ENCODE measurements at places on chromosomes 2 and 18.

DNA sequence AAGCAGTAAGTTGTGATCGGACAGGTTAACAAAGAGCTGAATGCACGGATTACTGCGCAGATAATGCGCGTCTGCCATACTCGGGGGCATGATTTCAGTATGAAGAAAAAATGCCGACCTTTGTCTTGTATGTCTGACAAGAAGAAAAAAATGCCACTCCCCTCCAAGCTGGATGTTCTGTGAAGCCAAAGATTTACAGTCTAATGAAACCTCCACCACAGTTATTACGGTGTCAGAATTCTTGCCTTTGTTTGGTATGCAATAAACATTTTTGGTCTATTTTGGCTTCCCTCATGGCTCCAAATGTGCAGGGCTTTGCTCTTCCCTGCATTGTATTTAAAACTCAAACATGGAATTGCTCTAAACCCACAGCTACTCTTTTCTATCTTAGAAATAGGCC, 72.2 kb upstream of the THUMPD2 start:
- DNase-seq, result no peak

GRCh38 chr2:169964740-169965139, 137.5 kb downstream of the UBR3 start:
- no peak for DNase-seq

- no peak for DNase-seq
These were observed 284.1 kb downstream of the PHLPP1 start for GRCh38 chr18:62999392-62999791.

GRCh38 chr2:2806711-2807110, 475.6 kb upstream of the MYT1L start:
- no peak for DNase-seq

GRCh38 chr18:23231340-23232021, 96.2 kb downstream of the CABLES1 start:
- DNase-seq, result peak; percentile 50

GRCh38 chr18:35174093-35174731, 66.6 kb upstream of the ZNF397 start:
- no peak for DNase-seq

DNA sequence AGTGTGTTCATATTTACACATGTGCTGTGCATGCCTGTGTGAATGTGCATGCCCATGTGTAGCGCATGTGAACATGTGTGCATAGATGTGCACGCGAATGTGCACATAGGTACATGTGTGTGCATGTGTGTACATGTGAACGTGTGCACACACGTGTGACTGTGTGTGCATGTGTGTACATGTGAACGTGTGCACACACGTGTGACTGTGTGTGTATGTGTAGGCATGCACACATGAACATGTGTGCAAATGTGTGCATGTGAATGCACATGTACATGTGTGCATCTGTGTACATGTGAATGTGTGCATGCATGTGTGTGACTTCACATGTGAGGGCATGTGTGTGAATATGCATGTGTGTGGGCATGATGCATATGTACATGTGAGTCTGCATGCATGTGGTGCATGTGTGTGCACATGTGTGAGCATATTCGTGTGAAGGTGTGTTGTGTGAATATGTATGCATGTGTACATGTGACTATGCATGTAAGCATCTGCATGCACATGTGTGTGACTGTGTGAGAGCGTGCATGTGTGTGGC, 122.4 kb downstream of the PTGR3 start:
- no peak for DNase-seq
